ENCODE measurements at places on chromosomes 5 and 9. TPM values are rescaled to one million over a fixed set of nuclear protein-coding genes. Genes with fewer than 3 reads are reported as not detected.

The SLC34A3 gene
- not detected for total RNA-seq

The WDR36 gene
- 41.4 TPM for total RNA-seq

The ANXA2R gene
- total RNA-seq, result 4.6 TPM

The TOPORS gene
- 35.6 TPM for total RNA-seq

The INSL6 gene
- not detected for total RNA-seq

The FAM163B gene
- total RNA-seq, result not detected

The PIP5KL1 gene
- total RNA-seq, result 5.2 TPM

DNA sequence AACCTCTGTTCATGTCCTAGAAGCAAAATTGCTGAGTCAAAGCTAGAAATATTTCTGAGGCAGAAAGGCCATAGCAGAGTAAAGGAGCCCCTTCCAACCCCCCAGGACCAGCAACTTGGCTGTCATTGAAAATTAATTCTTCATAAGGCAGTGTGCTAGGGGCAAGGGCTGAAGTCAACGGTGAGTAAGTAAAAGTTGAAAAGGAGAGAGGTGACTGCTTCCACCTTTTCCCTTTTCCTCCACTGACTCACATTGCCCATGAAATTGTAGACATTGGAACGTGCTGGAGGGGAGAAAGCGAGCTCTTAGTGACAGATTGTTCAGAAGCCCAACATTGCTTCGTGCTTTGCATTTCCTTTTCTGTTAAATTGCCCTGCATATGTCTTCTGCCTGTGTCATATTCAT, 19.1 kb downstream of the GLRA1 start:
- DNase-seq, result no peak

GRCh38 chr5:143154510-143155370, 248.7 kb downstream of the NR3C1 start:
- DNase-seq, result no peak

DNA sequence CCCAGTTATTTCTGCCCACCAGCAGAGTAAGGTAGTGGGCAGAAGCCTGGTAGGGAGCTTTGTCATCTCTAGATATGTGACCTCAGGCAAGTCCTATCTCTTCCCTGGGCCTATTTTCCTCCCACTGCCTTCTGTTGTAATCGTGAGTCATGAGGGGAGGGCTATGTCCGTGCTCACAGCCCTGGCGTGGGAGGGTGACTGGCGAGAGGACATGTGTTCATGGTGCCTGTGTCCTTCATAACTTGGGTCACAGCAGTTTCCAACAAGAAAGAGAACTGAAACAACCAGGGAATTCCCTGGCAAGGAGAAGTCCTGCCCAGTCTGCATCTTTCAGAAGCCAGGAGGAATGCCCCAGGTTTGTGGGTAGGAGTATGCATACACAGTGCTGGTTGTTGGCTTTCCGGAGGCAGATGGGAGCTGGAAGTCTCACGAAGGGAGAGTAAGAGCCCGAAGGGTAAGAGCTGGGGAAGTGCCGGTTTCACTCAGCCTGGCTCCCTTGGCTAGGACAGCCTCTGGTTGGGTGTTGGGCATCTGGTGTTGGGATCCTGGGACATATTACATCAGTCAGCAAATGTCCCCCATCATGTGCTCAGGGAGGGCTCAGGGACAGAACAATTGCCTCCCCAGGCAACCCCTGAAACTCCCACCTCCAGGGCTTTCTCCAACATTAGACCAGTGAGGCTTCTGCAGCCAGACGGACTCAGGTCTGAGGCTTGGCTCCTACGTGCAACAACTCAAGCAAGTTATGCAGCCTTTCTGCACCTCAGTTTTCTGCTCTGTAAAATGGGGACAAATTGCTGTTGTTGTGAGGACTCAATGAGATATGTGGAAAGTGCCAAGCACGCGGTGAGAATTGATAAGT, 4.3 kb upstream of the TIFAB start:
- no peak for DNase-seq

GRCh38 chr9:10983251-10983650, 370.4 kb upstream of the PTPRD start:
- DNase-seq, result no peak

GRCh38 chr5:53425687-53426511, 54.5 kb upstream of the FST start:
- no peak for DNase-seq

GRCh38 chr5:78639791-78640190, 8.8 kb downstream of the LHFPL2 start:
- DNase-seq, result no peak

- DNase-seq, result no peak
Observed at GRCh38 chr5:5144441-5144840, 4.3 kb downstream of the ADAMTS16 start.

DNA sequence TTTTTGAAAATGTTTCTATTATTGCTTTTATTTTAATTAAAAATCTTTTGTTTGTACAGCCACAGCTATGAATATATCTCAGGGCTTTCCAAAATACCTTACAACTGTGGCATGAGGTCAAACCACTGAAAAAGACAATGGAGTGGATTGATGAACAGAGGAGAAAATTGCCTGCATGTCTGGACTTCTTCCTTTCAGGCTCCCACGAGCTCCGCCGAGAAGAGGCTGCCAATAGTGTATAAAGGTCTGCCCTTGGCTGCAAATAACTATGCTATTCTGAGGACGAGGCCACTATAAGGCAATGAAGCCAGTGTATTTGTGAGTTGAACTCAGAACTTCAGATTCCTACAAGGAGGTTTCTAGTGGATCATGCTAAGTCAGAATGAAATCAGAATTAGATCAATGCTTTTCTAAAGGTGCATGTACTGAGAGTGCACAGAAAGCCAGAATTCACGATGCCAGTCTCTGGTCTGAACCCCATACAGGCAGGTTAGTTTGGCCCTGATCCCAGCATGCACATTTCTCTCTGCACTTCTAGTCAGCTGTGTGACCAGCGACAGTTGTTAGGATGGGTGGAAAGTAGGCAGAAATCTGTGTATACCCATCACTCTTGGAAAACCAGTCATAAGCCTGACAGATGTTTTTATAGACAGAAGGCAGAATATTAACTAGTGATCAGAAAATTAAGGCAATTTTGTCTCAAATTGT, 42.7 kb upstream of the PLPP1 start:
- no peak for DNase-seq

- no peak for DNase-seq
Observed at GRCh38 chr9:137544176-137544760, 5.9 kb downstream of the PNPLA7 start.

- DNase-seq, result no peak
Observed at GRCh38 chr5:165201369-165201768, 1696.0 kb downstream of the MAT2B start.

DNA sequence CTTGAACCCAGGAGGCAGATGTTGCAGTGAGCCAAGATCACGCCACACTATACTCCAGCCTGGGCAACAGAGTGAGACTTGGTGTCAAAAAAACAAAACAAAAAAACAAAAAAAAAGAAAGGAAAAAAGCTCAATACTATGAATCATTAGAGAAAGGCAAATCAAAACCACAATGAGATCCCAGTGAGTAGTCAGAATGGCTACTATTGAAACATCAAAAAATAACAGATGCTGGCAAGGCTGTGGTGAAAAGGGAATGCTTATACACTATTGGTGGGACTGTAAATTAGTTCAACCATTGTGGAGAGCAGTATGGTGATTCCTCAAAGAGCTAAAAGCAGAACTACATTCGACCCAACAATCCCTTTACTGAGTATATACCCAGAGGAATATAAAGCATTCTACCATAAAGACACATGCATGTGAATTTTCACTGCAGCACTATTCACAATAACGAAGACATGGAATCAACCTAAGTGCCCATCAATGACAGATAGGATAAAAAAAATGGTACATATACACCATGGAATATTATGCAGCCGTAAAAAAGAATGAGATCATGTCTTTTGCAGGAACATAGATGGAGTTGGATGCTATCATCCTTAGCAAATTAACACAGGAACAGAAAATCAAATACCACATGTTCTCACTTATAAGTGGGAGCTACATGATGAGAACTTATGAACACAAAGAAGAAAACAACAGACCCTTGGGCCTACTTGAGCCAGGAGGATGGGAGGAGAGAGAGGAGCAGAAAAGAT, 81.9 kb upstream of the ARRDC3 start:
- no peak for DNase-seq

DNA sequence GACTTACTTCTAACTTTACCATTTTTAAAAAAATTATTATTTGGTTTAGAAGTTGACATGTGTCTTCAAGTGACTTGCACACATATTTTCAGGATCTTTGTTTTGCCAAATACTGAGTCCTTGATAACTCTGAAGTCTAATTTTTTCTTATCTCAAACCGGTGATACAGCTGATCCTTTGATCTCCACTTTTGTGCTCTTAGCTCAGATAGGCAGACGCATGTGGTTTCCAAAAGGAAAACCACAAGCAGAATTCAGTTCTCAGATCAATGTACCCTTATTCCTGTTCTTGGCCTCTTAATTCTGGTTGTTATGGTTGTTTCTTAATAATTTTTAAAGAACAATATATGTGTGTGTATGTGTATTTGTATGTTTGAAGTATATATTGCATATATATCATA, 238.3 kb upstream of the EDIL3 start:
- no peak for DNase-seq

DNA sequence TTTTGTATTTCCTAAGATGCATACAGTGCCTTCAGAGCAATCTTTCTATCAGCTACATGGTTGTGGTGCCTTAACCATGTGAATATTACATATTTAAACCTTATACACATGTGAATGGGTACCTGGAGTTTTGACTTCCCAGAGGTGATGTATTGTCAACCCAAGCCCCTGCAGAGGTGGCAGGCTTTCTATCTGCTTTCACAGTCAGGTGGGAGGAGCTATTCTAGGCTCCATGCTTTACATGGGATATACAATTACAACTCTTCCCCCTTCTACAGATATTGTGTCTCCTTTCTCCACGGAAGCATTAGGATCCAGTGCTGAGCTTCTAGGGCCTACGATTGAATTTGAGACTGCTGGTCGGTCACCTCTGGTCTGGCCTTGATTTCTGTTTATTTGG, 89.8 kb upstream of the TUT7 start:
- DNase-seq, result no peak

DNA sequence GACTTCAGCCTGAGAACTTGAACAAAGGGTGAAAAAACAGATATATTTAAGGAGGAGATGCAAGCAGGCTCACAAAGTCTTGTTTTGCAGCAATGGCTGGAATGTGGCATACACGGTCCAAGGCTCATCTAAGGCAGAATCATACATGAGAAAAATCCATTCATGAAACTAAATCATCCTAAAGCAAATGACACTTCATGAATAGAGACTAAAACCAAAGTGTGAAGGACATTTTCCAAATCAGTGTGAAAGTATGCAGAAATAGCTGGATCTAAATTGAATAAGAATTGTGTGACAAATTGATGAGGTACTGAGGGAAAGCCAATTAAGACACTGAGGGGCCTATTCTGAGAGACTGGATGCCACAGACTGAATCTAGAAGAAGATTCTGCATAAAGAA, 27.3 kb downstream of the ZNF366 start:
- DNase-seq, result no peak

- no peak for DNase-seq
Observed at GRCh38 chr5:172008689-172009141, 2.3 kb upstream of the FBXW11 start.

GRCh38 chr9:81389569-81389993, 299.8 kb downstream of the TLE1 start:
- DNase-seq, result no peak

DNA sequence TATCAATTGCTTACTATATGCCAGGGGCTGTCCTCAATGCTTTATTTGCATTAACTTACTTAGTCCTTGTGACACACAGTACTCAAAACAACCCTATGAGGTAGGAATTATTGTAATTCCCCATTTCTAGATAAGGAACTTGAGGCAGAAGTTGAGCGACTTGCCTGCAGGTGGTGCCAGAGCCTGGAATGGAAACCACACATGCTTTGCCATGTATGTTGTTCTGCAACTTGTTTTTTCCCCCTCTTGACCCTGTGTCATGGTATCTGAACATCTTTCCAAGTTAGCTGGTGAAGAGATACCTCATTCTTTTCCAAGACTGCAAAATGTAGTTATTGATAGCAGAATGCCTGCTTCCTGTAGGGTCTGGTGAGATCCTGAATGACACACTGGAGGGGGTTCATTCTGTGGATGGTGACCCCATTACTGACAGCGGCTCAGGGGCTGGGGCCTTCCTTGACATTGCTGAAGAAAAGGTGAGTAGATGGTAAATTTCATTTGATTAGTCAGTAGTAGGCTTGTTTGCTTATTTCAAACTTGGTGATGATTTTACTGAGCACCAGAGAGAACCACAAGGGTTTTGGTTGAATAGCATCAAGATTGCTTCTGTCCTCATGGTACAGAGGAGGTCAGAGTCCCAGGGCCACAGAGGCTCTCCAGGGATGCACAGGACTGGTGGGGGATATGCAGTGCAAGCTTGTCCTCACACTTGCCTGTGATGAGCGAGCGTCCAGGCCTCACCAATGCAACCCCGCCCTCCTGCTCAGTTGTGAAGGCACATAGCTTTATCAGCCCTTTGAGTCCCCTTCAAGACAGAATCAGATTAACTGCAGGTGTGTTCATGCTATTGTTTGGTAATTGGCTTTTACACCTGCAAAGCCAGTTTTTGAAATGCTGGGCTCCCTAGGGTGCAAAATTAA, 57.0 kb downstream of the COL15A1 start:
- no peak for DNase-seq

GRCh38 chr5:33969572-33970452, 14.7 kb downstream of the SLC45A2 start:
- no peak for DNase-seq

GRCh38 chr5:82150559-82150958, 127.6 kb downstream of the RPS23 start:
- DNase-seq, result no peak

GRCh38 chr5:81428861-81429260, 34.9 kb upstream of the ACOT12 start:
- no peak for DNase-seq

DNA sequence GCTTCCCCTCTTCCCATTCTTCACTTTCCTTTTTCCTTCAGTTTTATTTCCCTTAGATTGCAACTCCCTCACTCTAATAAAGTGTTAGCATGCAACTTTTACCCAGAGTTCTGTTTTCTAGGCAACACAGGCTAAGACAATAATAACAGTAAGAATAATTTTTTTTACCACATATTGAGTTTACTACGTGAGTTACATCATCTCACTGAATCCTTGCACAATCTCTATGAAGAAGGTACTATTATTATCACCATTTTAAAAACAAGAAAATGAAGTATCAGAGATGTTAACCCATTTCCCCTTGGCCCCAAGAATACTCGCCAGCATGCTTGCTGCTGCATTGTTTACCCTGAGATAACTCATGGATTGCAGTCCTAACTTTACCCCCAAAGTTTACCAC, 53.7 kb upstream of the SMIM32 start:
- no peak for DNase-seq

GRCh38 chr5:127963931-127964330, 119.6 kb upstream of the SLC12A2 start:
- DNase-seq, result no peak
